ENCODE measurements at places on chromosomes 3 and 15.

GRCh38 chr3:55554634-55555425 is 67.7 kb upstream of the WNT5A start:
- no peak for DNase-seq

- no peak for DNase-seq
Measured at GRCh38 chr3:152328841-152329240, 60.1 kb downstream of the MBNL1 start.

- DNase-seq, result no peak
Measured at GRCh38 chr3:83928391-83928790, 1030.4 kb upstream of the CADM2 start.

DNA sequence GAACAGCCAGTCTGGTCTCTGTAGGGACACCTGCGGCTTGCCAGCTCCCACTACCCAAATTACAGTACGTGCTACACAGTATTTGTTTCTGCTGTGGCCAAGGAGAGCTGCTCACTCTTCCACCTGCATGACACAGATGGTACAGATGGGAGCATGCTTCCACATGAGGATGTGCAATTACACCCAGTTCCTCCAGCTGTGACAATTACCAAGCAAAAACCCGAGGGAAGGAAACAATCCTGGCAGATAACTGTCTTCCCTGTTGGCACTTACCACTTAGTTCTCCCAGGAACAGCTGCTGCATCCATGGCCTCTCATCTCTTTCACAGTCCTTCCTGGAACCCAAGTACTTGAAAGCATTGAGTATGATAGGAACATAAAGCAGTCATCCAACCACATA is 34.4 kb downstream of the DET1 start:
- no peak for DNase-seq

GRCh38 chr3:44993471-44994205 is 17.6 kb downstream of the EXOSC7 start:
- no peak for DNase-seq

DNA sequence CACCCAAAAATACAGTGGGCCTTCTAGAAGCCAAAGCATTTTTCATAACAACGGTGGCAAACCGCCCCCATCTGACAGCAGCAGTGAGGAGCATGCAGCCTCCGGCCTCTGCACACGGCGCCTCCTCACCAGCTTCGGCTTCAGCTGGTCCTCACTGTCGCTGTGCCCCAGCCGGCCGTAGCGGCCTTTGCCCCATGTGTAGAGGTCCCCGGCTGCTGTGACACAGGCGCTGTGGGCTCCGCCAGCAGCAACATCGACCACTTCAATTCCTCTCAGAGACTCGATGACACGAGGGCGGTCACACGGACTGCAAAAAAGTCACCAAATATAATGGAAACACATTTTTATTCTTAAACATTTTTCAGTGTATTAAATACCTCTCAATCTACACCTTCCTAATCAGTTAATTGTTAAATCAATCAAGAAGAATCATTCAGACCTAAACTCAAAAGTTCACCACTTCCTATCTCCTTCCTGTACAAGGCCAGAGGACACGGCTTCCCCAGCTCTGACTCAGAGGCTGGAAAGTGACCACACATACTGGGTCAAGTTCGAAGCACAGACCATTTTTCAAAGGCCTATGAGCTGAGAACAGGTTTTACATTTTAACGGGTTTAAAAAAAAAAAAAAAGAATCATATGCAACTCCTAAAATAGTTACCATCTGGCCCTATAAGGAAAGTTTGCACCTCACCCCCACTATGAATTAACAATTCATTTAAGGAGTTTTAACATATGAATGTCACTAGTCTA is 33.6 kb upstream of the OCA2 start:
- no peak for DNase-seq

DNA sequence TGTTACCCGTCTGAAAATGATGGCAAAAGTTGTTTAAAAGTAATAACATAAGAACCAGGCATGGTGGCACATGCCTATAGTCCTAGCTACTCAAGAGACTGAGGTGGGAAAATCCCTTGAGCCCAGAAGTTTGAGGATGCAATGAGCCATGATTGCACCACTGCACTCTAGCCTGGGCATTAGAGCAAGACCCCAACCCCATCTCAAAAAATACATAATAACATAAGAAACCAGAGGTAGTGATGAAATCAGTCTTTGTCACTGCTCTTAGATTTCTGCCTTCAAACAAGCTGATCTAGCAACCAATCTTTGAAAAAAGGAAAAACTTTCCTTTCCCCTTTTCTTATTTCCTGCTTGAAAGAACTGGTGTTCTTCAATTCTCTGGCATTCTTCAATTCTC is 71.3 kb downstream of the TMCC1 start:
- no peak for DNase-seq

DNA sequence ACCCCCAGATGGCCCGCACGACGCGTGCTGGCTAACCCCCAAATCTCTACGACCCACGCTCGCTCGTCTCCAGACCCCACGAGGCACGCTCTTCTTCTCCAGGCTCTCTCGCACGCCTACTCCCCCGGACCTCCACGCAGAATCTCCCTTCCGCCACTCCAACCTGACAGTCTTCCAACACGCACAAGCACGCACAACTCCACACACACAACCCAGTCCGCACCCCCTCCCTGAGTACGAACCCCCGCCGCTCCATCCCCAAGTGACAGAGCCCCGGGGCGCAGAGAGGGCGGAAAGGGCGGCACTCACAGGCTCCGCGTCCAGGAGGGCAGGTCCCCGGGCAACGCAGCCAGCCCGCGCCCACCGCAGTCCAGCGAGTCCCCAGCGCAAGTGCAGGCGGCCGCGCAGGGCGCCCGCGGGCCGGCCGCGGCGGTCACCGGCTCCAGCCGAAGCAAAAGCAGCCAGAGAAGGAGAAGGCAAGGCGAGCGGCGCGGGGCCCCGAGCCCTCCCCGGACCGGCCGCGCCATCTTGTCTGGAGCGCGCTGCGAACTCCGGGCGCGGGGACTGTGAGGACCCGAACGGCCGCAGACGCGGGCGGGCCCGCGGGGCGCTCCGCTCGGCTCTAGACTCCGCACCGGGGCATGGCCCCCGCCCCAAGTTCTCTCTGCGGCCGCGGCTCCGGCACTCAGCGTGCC is 794 bp downstream of the LRIG1 start:
- no peak for DNase-seq

GRCh38 chr15:72783004-72783639 is 436 bp downstream of the ADPGK start:
- DNase-seq, result no peak

DNA sequence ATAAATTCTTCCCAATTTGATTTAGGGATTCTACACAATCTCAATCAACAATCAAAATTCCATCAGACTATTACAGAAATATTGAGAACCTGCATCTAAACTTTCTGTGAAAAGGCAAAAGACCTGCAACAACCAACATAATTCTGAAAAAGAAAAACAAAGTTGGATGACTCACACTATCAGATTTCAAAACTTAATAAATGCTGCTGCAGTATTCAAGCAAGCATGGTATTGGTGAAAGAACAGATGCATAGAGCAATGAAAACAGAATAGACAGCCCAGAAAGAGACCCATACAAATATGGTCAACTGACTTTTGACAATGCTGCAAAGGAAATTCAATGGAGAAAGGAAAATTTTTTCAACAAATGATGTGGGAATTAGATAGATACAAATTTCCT is 477.1 kb upstream of the NR2F2 start:
- DNase-seq, result no peak

DNA sequence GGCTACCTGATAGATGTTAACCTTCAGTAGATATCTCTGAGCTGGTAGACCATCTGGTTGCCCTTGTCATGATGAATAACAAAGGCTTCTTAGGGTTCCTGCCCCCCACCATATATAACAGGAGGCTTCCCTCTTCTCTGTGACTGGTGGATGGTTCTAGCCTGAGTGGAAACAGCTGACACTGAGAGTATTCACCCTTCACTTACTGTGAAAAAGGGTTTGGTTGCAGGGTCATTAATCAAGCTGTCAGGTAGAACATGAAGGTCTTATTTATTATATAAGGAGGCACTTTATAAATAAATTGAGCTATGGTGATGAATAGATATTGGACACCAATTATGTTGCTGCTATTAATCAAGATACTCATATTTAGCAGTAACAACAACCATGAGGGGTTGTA is 58.6 kb downstream of the CACNA2D3 start:
- no peak for DNase-seq

DNA sequence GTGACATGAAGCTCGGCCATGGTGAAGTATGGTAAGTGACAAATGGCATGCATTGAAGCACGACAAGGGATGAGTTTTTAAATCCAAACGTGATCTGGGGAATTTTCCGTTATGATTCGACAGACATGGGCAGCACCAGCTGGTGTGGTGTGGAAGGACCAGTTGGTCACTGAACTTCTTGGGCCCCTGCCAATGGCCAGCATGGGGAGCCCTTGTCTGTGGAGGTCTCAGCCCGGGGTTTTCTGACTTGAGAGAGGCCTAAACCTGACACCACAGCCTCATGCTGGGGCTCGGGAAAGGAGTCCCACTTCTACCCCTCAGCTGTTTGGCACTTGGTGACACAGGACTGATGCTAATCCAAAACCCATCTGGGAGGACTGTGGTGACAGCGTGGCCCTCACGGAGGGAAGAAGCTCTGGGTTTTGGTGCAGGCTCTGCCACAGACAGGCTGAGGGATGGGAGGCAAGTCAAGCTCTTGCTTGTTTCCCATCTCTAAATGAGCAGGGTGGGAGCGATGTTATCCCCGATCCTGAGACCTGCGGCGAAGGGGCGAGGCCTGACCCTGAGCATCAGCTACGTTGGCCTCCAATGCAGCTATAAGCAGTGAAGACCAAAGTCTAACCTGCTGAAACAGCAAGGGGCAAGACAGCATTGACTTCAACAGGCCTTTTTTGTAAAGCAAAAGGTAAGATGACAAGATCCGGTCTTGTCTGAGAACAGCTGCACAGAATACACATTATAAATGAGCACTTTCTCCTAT is 69.5 kb downstream of the ATP1B3 start:
- no peak for DNase-seq

- no peak for DNase-seq
Measured at GRCh38 chr3:20488151-20488550, 302.1 kb upstream of the SGO1 start.

GRCh38 chr3:177812492-177812891 is 615.2 kb upstream of the TBL1XR1 start:
- no peak for DNase-seq

GRCh38 chr3:12730506-12731242 is 28.4 kb downstream of the TMEM40 start:
- DNase-seq, result no peak

- no peak for DNase-seq
Measured at GRCh38 chr15:63063877-63064409, 21.4 kb downstream of the TPM1 start.

DNA sequence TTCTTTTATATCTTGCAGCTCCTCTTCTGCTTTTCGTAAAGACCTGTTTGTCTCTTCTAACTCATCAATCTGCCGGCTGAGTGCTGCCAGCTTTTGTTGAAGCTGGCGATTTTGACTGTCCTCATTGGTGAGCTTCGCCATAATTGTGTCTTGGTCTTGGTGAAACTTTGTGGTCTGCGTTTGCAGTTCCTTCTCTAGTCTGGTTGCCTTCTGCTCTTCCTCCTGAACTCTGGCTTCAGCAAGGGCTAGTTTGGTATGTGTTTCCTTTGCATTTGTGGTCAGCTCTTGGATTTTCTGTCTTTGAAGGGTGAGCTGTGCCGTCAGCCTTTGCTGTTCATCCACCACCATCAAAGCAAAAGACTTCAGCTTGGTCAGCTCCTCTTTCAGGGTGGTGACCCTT is 32.9 kb downstream of the CMSS1 start:
- no peak for DNase-seq

GRCh38 chr3:21705769-21706168 is 45.2 kb downstream of the ZNF385D start:
- peak; percentile 68 for DNase-seq

DNA sequence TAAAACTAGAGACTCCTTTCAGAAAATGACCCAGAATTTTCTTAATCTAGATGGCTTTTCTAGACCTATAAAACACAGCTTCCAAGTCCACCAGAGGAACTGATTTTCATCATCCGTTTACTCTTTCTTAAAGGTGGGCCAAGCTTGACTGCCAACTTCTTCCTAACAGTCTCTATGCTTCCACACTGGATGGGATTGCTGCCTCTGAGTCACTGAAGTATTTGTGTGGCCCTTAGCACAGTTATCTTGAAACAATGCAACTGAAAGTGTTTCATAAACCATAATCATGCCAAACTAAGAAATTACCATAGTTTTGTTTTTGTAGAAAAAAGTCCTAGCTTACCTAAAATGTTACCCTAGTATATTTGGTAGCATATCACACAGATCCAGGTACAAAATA is 985.7 kb downstream of the TUSC7 start:
- no peak for DNase-seq

DNA sequence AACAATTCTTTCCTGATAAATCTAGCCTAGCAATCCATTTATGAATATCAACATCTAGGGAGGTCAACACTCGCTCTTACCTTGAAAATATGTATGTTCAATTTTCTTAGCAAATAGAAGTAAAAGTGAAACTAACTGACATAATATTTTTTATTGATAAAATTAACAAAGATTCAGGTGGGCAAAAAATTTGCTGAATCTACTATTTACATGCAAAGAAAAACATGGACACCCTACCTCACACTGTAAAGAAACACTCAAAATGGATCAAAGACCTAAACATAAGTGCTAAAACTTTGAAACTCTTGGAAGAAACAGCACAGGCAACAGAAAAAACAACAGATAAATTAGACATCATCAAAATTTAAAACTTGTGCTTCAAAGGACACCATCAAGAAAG is 151.6 kb upstream of the MYRIP start:
- no peak for DNase-seq

DNA sequence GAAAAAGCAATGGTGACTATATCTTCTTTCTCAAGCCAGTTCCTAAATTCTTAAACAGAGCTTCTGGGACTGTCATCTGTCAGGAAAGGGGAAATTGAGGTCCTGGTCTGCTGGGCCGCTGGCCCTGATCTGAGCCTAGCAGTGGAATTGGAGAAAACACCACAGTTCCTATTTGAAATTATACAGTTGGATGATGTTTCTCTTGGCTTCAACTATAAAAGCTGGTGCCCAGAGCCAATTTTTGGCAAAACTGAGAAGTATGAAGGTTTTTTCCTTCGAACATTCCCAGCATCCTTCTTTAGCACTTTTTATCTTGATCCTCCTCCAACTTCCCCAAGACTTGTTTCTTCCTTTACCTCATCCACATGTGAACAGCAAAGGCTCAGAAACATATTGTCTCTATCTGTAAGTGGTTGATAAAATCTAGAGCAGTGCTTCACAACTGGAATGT is 83.9 kb downstream of the CD47 start:
- peak; percentile 33 for DNase-seq

DNA sequence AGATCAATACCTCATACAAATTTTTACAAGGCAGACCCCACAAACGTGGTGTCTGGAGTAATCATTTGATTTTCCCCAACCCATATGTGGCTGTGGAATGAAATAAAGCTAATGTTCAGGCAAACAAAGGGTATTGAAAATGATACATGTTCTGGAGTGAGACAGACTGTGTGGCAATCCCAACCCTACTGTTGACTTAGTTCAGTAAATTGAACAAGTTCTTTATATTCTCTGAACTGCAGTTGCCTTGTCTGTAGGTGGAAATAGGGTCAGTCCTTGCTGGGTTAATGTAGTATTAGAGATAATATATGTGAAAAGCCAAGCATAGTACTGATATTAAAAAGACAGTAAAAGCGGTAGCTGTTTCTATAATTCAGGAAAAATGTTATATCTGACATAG is 69.0 kb downstream of the GRM7 start:
- DNase-seq, result no peak

All from NCI-H446 treated with DMSO at 0.1 percent for 48 hours (cell line).